ENCODE measurements at places on chromosomes 7 and 10.

DNA sequence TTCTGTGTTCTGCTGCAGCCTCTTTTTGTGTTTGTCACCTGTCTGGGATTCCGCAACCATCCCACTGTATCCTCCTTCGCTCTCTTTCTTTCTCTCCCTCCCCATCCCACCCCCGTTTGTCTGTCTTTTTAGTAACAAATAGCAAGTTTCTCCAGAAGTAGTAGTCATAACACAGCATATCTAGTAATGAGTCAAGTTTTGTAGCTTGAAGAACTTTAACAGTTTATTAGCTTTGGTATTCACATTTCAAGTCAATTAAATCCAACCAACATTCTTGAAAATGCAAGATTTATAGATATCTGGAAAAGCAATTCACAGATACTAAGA, 154.1 kb upstream of the MTPN start:
- DNase-seq: no peak

DNA sequence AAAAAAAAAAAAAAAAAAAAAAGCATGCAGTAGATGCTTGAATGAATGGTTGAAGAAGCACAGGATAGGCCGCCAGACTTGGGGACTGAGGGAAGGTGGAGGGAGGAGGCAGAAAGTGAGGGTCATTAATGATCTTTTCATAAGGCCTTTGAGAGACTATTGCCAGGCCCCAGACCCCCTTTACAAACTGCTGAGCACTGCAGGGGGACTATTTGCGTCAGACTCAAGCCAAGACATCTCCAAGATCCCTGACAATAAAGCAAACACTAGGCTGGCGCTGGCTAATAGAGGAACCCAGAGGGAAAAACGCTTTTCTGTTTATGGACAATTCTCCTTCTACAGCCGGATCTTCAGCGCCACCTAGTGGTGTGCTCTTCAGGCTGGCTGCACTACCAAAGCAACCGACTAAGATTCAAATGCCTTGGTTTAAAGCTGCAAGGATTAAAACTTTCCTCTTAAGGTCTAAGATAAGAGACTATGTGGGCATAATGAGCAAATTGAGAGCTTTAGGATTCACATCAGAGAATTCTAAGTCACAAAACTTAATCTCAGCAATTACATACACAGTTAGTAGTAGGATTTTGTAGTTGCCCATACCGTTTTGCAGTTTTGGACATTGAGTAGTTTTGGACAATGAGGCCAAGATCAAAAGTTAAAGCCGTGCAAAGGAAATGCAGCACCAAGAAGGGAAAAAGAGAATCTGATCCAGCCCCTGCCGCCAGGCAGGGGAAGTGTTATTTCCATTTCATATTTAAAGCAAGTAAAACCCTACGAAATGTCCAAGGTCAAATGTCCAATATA, 17.9 kb upstream of the AGK start:
- peak; percentile 47 for DNase-seq

DNA sequence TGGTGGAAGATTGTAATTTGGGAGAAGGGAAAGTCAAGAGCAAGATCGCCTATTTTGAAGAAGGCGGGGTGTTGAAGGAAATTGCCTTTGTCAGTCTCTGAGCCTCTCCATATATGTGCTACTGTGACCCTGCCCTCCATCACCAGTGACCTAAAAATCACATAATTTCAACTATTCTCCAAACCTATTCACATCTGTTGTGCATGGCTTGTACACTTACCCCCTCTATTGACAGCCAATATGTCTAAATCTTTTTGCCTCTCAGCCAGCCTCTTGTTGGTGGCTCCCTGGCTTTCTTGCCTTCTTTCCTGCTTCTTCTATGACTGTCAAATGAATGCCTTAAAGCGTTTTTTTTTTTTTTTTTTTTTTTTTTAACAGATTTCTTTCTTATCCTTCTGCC, 295.6 kb downstream of the AUTS2 start:
- no peak for DNase-seq

DNA sequence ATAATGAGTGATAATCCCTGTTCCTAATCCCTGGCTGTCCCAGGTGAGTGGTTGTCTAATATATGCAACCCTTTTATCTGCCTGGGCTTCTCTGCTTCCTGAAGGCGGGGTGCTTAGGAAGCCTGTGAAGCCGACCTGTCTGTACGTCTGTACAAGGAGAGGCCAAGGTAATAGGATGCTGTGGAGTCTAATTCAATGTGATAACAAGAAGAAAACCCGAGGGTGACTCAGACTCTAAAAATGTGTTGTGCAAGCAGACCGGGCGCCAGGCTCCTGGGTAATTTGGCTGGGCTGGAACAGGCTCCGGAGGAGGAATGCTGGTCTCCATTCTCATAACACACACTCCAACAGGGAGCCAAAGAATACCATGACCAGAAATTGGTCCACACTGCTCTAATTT, 43.6 kb downstream of the THNSL1 start:
- peak; percentile 58 for DNase-seq

DNA sequence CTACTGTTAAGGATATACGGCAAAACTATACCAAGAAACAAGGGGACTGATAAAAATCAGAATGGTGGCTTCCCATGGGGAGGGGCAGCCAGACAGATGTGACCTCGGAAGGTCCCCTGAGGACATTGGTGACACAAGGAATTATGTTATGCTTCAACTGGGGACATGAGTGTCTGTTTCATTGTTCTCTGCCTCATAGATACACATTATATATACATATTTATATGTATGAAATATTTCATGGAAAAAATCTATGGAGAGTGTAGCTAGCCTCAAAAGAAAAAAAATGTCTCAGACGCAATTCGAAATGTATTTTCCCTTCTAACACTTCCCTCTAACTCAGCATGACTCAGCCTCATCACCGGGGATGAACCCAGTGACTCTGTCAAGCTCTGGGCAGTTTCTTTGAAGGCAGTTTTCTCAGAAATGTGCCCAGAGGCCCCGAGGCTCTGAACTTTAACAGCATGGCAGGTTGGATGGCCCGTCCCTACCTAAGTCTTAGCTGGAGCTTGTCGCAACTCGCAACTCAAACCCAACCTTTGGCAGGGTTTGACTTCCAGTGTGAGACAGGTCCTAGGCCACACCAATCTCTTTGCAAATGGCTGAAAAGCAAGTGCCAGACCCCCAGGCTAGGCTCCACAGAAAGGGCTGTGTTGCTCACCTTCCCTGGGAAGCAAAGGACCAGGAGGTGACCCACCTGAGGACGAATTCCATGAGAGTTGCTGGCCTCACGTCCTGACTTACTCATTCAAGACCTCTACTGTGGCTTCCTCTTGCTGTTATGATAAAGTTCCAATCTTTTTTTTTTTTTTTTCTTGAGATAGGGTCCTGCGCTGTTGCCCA, 86.9 kb downstream of the CARD11 start:
- peak; percentile 89 for DNase-seq

DNA sequence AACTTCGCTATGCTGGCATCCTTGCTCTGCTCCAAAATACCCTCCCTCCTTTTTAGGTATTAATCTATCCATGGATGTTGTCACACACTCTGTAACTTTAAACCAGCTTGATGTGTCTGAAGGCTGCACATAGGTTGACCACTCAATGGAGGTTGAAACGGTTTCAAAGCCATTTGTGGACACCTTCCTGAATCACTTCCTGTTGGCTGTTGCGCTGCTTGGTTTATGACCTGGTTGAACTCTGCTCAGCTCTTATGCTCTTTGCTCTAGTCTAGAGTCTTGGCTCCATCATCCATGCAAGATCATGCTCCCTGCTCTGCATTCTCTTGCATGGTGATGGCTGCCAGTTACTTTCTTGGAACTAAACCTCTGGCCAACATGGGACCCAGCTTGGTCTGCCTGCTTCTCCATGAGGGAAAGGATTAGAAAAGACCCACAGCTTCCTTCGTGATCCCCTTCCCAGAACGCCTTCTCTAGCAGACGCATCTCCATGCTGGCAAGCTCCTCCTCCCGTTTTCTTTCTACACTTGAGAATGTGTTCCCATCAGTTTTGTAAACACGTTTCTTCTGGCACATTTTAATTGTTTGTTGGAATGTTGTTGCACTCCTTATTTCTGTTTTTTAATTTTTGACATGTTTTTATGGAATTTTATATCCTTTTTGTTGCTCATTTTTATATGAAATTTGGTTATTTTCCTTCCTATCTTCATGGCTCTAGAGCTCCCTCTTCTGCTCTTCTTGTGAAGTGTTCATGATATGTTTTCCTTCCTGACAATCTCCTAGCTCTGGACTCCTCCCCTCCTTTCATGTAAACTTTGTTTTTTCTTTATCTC, 149.8 kb downstream of the XPNPEP1 start:
- peak; percentile 6 for DNase-seq

DNA sequence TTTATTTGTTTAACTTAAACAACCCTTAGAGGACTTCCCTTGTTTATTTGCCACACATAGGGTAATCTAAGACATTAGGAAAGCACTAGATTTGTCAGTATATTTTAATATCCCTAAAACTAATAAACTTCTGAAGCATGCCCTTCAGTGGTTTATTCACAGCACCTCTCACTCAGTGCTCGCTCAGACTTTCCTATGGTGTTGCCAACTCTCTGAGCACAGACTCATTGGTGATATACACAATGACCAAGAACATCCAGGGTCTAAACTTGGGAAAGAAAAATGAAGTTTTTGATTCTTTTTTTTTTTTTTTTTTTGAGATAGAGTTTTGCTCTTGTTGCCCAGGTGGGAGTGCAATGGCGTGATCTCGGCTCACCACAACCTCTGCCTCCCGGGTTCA, 82.2 kb downstream of the RAB11FIP2 start:
- DNase-seq: no peak

DNA sequence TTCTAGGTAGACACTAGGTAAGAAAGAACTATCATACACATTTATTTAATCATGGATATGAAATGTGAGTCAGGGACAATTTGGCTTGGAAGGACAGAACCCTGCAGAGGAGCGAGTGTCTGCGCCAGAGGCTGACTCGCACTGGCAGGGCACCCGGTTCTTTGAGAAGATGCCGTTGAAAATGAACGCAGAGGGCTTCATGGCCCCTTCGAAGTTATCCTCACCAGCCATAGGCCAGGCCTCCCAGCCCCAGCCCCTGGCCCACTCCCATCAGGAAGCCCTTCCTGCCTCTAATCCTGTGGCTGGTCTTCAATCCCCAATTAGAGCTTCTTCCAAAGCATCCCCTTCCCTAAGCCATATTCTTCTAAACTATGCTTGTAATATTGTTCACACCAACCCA, 239.8 kb downstream of the TCERG1L start:
- no peak for DNase-seq

DNA sequence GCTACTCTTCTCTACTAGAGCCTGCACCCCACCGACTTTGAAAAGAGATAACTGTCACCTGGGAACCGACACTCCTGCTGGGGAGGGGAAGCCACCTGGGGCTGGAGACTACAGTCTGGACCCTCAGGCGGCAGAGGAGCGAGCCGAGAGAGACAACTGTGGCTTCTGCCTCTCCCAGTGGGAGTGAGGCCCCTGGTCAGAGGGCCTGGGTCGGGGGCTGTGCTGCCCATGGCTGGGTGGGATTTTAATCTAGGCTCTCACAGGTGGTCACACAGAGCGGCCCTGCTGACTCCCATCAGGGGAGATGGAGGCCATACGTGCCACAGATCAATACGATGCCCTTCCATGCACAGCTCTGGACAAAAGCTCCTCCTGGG, 372.1 kb downstream of the DNAJB6 start:
- no peak for DNase-seq

GRCh38 chr7:80311313-80311712, 176.7 kb downstream of the GNAI1 start:
- DNase-seq: no peak

DNA sequence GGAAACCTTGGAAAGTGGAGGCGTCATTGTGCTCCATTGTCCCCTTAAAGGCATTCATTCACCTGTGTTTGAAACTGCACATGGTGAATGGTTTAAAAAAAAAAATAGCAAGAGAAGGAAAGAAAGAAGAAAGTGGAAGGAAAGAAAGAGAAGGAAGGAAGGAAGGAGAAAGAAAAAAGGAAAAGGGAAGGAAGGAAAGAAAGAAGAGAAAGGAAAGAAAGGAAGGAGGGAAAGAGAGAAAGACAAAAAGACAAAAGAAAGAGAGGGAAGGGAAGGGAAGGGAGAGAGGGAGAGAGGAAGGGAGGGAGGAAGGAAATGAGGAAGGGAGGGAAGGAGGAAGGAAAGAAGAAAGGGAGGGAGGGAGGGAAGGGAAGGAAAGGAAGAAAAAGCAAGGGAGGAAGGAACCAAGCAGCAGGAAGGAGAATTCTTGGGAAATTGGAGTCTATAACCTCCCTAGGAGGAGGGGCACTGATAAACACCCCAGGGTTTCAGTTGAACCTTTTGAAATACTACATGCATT, 66.9 kb downstream of the CALN1 start:
- DNase-seq: no peak

DNA sequence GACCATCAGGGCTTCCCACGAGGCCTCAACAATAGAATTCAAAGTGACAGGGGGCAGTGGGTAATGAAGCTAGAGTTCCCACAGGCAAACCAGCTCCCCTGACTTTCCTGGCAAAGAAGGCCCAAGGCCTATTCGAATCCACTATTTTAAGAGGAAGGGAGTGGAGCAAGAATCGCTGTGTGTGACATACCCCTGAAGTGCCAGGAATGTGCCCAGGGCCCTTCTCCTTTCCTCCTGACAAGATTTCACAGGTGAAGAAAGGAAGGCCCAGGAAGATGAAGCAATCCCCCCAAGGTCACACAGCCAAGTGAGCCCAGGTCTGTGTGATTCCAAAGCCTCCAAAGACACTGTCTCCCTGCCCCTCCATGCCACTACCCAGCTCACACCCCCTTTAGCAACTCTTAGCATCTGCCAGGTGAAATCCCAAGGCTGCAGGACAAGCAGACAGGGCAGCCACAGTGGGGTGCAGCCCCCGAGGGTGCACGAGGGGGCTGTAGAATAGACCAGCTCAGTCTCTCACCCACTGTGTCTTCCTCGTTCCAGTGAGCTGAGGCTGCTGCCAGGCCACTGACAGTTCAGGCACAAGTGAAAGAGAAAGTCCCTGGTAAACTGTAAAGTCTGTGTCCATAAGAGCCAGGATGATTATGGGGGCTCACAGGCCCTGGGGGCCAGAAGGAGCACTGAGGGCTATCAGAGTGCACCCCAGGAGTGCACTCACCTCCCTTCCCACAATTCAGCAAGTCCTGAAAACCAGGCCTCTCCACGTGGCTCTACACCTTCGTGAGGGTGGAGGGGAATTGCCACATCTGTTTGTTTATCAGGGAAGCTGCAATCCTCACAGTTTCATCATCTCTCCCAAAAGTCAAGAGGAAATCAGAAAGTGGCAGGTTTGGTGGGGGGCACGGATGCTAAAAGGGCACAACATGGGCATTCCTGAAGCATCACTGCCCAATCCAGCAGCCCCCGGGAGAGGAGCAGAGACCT, 70.8 kb upstream of the ZMIZ1 start:
- DNase-seq: no peak
